ELR (cell line): ENCODE measurements at places on chromosomes 13 and 19.
A peak's percentile ranks its signal among the peaks of the same experiment; 100 is the strongest.

- DNase-seq = no peak
These were observed 13.3 kb upstream of the LILRB1 start for GRCh38 chr19:54616821-54617560.

DNA sequence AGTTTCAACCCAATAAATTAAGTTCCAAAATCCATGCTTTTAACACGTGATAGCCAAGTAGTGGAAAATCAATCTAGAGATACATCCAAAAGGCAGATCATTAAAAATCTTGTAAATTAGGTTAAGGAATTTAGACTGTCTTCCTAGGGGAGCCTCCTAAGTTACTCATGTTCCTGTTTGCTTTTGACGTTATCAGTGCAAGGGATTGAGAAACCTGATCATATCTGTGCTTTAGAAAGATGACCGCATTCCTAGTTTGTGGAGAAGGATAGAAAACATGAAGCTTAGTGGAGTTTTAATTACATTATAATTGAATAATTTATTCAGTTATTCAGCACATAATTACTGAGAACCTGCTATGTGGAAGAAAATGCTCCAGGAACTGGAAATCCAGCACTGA is 251.0 kb upstream of the ARGLU1 start:
- DNase-seq = no peak

GRCh38 chr19:3753631-3754410 is 7.7 kb downstream of the APBA3 start:
- DNase-seq = no peak

GRCh38 chr19:38464421-38465082 is 31.1 kb downstream of the RYR1 start:
- no peak for DNase-seq

GRCh38 chr13:43357564-43357963 is 334.2 kb downstream of the DNAJC15 start:
- no peak for DNase-seq

- DNase-seq = no peak
These were observed 643.9 kb downstream of the TBC1D4 start for GRCh38 chr13:74838096-74838495.

DNA sequence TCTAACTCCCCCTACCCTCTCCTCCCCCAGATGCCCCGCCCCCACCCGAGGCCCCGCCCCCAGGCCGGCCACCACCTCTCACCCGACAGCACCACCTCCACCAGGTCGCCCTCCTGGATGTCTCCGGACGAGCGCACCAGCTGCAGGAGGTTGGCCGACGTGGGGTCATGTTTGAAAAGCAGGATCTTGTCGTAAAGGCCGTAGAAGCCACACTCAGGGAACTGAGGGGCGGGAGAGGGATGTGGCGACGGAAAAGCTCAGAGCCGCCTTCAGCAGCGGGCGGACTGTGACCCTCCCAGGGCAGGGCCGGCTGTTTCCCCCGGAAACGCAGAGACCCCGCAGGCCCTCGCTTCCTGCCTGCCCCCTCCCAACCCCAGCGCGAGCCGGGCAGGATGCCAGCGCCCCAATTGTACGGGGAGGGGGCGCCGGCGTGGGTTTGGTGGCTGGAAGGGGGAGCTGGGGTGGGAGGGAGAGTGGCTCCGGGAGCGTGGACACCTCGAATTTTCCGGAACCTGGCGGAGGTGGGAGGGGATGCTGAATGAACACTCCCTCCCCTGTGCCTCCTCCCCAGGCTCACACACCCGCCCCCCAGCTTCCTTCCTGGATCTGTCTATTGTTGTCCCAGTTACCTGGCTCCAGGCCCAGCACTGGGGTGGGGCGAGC is 3.0 kb downstream of the PRKD2 start:
- DNase-seq = peak; percentile 86

- DNase-seq = no peak
These were observed 13.3 kb downstream of the DYRK1B start for GRCh38 chr19:39820696-39821095.

DNA sequence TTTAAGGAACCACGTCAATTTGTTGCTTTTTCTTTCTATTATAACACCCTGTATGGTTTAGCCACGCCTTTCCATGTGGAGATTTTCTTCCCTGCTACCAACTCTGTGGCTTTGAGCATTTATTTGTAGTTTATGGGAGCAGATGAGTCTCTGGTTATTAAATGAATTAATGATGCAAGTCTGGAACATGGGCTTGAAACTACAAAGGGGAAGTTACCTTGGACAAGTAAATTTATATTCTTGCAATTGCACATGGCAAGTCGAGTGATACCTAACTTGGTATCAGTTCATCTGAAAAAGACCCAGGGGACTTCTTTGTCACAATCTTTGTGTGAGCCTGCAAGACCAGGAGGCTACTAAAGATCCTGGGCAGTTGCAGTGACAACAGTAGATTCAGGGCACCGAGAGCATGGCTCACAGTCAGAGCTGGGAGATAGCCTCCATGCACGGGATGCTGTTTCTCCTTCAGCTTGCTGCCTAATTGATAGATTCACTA is 24.4 kb downstream of the B3GLCT start:
- DNase-seq = no peak

GRCh38 chr13:87147076-87147475 is 524.1 kb upstream of the SLITRK5 start:
- DNase-seq = peak; percentile 85

- DNase-seq = no peak
These were observed 3.7 kb downstream of the PRKACA start for GRCh38 chr19:14113762-14114414.

- DNase-seq = no peak
These were observed 139.6 kb downstream of the STOML3 start for GRCh38 chr13:38850868-38851626.

- DNase-seq = peak; percentile 74
These were observed 96.2 kb downstream of the LHFPL6 start for GRCh38 chr13:39506559-39507390.

- DNase-seq = no peak
These were observed 4.8 kb downstream of the EMP3 start for GRCh38 chr19:48330012-48330681.

DNA sequence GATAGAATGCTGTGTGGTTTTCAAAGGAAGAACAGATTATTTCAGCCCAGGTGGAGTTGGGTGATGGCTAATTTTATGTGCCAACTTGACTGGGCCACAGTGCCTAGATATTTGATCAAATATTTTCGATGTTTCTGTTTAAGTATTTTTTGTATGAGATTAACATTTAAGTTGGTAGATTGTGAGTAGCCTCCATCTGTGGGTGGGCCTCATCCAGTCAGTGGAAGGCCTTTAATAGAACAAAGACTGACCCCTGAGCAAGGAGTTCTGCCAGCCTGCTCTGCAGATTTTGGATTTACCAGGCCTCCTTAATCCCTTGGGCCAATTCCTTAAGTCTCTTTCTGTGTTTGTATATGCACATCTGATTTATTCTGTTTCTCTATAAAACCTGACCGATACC is 13.9 kb downstream of the LSM14A start:
- no peak for DNase-seq

DNA sequence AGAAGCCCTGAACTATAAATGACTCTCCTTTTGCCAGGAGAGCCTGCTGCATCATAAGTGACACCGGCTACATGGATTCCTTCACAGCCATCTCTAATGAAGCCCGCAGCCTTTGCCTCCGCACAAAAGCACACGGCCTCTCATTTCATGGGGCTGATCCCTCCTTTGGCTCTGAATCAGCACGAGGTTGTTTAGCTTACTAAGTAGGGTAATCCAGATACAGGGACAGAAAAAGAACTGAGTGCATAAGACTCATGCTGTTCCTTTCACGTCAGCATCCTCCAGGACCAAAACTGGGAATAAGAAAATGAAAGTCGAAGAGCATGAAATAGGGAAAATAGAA is 136.3 kb downstream of the DCT start:
- no peak for DNase-seq

- DNase-seq = no peak
These were observed 85.8 kb upstream of the ZNF91 start for GRCh38 chr19:23481043-23481442.

- no peak for DNase-seq
These were observed 93.8 kb upstream of the DOCK9 start for GRCh38 chr13:99071666-99072065.

DNA sequence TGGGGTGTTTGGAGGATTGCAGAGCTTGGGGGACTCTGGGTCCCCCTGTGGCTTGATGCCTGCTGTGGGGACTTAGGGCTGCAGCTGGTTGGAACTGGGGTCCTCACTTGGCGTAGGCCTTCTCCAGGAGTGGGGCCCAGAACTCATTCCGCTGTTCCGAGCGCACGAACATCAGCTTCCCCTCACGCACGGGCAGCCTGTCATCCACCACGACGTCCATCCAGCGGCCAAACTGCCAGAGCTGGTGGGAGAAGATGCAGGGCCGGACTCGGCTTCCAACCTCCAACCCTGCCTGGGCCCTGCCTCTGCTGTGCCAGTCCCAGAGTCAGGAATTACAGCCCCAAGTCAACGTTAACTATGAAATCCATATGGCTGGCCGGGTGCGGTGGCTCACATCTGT is 2.6 kb downstream of the CAPN12 start:
- no peak for DNase-seq

DNA sequence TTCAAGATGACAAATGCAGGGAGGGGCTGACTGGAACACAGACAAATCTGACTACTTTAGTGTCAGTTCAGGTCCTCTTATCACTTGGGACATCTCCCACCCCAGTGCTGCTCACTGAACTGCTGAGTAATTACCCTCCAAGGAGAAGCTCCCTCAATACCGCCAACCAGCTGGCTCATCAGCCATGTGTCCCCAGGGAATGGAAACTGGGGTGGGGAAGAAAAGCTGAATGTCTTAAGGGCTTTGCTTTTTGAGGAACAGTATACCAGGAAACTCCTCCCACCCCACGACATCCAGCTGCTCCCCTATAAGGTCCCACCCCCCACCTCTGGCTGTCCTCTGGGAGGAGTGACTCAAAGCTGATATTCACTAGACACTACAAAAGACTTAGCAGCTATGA is 2.0 kb downstream of the ZNF823 start:
- DNase-seq = peak; percentile 64

DNA sequence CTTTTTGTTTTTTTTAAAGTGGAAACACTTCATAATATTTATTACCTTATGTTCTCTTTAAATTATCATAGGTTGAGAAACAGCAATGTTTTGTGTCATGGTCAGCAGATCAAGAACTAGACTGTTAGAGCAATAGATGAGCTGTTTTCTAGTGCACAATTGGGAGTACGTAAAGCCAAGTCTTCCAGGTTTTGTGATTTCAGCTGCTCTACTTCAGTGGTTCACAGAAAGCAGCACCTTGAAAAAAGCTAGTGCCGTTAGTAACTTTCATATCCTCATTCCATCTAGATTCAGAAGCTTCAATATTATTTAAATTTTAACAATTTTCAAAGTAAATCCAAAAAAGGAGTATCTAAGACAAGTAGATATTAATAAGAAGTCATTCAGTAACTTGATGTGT is 1.9 kb downstream of the GPR18 start:
- DNase-seq = no peak

DNA sequence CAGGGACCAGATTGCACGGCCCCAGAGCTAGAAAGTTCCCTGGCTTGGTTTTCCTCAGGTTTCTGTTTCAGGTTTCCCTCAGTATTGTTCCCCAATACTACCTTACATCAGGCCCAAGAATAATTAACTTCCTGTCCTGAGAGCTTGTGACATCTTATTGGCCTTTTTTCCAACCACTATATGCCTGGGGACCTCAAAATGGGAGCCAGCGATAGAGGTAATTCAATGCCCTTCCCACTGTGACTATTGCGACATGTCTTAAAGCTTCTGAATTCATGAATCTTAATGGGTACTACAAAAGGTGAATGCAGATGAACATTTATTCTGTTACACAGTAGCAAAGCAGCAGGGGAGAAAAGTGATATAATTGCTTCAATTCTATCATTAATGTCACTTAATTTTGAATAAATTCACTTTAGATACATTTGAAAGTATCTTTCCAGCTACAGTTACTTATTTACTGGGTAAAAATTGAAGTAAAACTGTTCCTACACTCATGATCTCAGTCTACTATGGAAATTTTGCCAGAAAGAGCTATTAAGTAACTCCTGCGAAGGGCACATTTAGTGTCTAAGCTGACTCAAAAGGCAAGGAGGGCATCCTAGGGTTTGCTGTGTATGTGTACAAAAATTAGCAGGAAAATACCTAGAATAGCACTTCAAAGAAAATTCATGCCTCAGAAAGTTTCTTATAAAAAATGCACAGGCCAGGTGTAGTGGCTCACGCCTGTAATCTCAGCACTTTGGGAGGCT is 4.1 kb downstream of the CRYL1 start:
- no peak for DNase-seq

DNA sequence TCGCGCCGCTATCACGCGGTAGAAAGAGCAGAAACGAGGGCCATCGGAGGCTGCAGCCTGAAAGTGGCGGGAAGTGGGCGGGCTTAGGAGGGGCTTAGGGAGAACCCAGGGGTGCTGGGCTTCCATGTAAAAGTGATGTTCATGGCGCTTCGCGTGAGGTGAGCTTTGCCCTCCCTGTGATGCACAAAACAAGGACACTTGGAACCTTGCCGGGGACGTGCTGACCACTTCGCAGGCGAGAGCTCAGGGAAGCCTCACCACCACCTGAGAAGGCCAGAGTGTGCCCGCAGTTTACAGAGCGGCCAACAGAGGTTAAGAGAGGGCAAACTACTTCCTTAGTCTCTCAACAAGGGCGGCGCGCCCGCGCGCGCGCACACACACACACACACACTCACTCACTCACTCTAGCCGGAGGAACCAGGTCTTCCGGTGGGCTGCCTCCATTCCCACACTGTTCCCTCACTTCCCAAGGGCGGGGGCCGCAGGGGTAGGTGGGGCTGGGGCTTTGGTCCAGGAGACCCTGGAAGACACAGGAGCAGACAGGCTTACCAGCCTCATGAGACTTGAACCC is 651 bp downstream of the GAPDHS start:
- DNase-seq = peak; percentile 38

DNA sequence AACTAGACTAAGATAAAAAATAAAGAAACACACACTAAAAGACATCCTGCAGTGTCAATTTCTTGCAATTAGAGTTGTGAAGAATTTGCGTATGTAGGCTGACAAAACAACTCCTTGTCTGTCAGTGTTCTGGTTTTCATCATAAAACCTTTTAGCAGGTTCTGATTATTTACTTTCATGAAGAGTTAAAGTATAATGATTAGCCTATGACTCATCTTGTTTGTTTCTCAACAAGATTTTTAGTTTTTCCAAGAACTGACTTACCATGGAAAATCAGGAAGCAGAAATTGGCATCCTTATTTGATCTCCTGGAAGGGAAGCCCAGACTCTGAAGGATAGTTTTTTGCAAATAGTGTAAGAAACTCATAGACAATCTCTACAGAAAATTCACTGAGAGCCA is 848.7 kb upstream of the PCDH9 start:
- no peak for DNase-seq

- no peak for DNase-seq
These were observed 31.9 kb upstream of the CPB2 start for GRCh38 chr13:46136688-46137087.

- DNase-seq = peak; percentile 8
These were observed 142.4 kb downstream of the MYCBP2 start for GRCh38 chr13:77184455-77184854.

DNA sequence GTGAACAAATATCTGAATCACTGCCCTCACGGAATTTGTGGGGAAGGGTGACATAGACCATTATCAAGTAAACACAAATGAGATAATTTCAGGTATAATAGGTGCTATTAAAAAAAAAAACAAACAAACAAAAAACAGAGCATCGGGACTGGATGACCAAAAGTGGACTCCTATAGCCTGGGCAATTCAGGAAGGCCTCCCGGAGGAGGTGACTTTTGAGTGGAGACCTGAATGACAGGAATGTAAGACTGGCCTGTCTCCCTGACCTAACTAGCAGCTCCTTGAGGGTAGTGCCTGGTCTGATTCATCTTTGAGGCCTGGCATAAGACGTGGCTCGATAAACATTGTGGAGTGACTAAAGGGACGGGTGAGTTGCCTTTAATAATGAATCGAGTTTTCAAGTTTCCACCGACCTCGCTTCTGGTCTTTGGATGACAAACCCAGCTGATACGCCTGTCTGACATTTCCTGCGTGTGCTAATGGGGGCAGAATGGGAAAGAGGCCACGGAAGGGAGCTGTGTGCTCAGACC is 6.8 kb downstream of the KLK10 start:
- no peak for DNase-seq
